ENCODE measurements at places on chromosomes 7 and 10. TPM values are rescaled to one million over a fixed set of nuclear protein-coding genes. Genes with fewer than 3 reads are reported as not detected.
A peak's percentile ranks its signal among the peaks of the same experiment; 100 is the strongest.

- no peak overlapping the region for H3K4me3 ChIP-seq
- H3K4me1 ChIP-seq = peaks cover 14% of the 10 kb centered on the region
- no peak for DNase-seq
- H3K27me3 ChIP-seq = no peaks in the 10 kb centered on the region
- H3K36me3 ChIP-seq = no peaks in the 10 kb centered on the region
- H3K27ac ChIP-seq = peak overlapping the region; percentile 34
Observed at GRCh38 chr7:77284005-77284404, 84.4 kb upstream of the FGL2 start.

- peaks cover 36% of the 10 kb centered on the region for H3K4me1 ChIP-seq
- no peak for DNase-seq
- H3K27me3 ChIP-seq = no peaks in the 10 kb centered on the region
- peak overlapping the region; percentile 84 for H3K27ac ChIP-seq
Observed at GRCh38 chr10:92142512-92142911, 148.4 kb downstream of the CPEB3 start.

DNA sequence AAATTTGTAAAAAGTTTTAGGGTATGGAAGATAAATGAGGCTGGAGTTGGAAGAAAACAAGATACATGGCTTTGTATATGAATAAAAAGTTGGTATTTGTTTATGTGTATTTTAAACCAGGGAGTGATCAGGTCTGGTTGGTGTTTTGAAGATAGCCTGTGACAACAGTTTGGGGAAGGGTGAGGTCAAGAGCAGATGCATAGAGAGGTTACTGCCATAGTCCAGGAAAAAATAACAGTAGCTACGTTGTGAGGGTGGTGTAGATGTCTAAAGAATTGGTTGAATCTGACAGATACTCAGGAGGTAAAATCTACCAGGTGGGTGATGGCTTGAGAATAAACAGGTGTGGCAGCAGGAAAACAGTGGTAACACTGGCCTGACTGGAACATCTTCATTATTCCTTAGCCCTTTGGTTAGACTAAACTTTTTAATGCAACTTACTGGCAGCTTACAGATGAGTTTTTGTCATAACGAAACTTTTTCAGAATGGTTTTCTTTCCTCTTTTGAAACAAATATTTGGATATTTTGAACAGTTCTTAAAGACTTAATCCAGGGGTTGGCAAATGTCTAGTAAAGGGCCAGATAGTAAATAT is 25.5 kb downstream of the ZNRF2 start:
- no peaks in the 10 kb centered on the region for H3K4me1 ChIP-seq
- DNase-seq = no peak
- no peaks in the 10 kb centered on the region for H3K27me3 ChIP-seq
- no peak overlapping the region for H3K27ac ChIP-seq
- H3K36me3 ChIP-seq = no peaks in the 10 kb centered on the region

- no peaks in the 10 kb centered on the region for H3K36me3 ChIP-seq
- no peaks in the 10 kb centered on the region for H3K4me1 ChIP-seq
- no peak for DNase-seq
- no peaks in the 10 kb centered on the region for H3K27me3 ChIP-seq
Observed at GRCh38 chr7:69670701-69671100, 72.4 kb downstream of the AUTS2 start.

DNA sequence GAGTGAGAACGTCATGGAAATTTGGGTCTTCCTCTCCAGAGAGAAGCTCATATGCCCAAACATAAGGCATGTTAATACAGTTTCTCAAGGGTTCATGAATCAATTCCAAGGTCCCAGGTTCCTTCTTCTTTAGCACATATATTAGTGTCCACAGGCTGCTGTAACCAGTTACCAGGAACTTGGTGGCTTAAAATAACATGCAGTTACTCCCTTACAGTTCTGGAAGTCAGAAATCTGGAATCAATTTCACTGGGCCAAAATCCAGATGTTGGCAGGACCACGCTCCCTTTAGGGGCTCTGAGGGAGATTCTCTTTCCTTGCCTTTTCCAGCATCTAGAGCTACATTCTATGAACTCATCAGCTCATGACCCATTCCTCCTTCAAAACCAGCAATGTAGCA is 64.8 kb downstream of the MRC1 start:
- no peak overlapping the region for H3K27ac ChIP-seq
- no peaks in the 10 kb centered on the region for H3K36me3 ChIP-seq
- H3K27me3 ChIP-seq = no peaks in the 10 kb centered on the region
- no peak overlapping the region for H3K4me3 ChIP-seq
- no peak for DNase-seq
- H3K4me1 ChIP-seq = no peaks in the 10 kb centered on the region

The AGR2 gene
- not detected for total RNA-seq

The POM121C gene
- total RNA-seq = 12.1 TPM

The ZNF853 gene
- 12.2 TPM for total RNA-seq

The RSPH10B2 gene
- not detected for total RNA-seq

The CUBN gene
- 6.8 TPM for total RNA-seq

GRCh38 chr10:125141860-125142484 is 18.4 kb downstream of the CTBP2 start:
- no peak overlapping the region for H3K27ac ChIP-seq
- H3K27me3 ChIP-seq = no peaks in the 10 kb centered on the region

DNA sequence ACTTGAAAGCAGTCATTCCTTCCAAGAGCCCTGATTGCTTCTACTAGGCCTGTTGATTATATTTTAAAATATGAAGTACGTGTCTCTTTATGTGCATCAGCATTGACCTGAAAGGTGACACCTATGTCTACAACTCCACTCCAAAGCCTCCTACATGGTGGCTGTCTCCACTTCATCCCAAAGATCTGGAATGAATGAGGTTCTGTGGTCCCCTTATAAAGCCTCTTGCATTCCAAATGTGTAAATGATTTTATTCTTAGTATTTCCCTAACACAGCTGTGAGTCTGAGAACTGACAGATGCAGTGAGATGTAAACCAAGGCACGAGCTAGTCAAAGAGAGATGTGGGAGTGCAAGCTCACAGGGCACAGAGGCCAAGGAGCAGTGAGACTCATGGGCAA is 176.0 kb upstream of the SVIL start:
- H3K36me3 ChIP-seq = no peaks in the 10 kb centered on the region
- H3K4me1 ChIP-seq = peaks cover 3% of the 10 kb centered on the region
- no peak for DNase-seq
- no peak overlapping the region for H3K4me3 ChIP-seq
- H3K27ac ChIP-seq = peak overlapping the region; percentile 93

GRCh38 chr7:99928188-99928587 is 1.2 kb downstream of the GJC3 start:
- no peak for DNase-seq
- no peaks in the 10 kb centered on the region for H3K27me3 ChIP-seq
- no peaks in the 10 kb centered on the region for H3K36me3 ChIP-seq
- no peak overlapping the region for H3K4me3 ChIP-seq

DNA sequence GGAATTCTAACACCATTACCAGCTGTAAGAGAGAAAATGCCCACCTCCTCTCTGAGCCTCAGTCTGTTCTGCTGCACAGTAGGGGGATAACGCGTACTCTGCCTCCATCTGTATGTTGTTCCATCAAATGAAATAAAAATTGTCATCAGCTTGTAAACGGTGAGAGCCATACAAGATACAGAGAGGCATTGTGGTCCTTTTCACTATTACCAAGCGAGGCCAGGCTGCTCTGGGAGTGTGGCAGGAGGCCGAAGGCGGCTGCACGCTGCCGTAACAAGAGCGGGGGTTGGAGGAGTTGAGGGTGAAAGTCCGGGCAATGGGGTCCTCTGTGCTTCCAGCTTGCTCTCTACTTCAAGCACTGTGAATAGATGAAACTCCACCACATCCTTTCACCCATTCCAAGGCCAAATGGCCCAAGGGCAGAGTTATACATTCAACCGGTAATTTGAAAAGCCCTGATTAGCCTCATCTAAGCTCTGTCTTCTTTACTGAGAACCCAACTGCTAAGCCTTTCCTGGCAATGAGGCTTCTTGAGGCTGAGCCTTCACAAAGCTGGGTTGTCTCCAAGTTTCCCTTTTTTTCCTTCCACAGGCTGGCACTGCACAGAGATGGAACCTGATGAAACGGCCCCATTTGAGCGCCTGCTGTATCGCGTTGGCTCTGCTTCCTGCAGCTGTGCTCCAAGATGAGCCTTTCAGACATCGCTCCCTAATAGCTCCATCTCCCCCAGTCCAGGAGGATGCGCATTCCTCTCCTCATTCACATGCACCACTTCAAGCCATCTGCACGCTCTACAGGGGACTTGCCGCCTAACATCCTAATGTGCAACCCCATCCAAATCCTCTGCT is 47.2 kb downstream of the PYROXD2 start:
- no peaks in the 10 kb centered on the region for H3K36me3 ChIP-seq
- DNase-seq = no peak
- no peak overlapping the region for H3K27ac ChIP-seq
- H3K4me3 ChIP-seq = no peak overlapping the region

The NEUROD6 gene
- total RNA-seq = not detected

DNA sequence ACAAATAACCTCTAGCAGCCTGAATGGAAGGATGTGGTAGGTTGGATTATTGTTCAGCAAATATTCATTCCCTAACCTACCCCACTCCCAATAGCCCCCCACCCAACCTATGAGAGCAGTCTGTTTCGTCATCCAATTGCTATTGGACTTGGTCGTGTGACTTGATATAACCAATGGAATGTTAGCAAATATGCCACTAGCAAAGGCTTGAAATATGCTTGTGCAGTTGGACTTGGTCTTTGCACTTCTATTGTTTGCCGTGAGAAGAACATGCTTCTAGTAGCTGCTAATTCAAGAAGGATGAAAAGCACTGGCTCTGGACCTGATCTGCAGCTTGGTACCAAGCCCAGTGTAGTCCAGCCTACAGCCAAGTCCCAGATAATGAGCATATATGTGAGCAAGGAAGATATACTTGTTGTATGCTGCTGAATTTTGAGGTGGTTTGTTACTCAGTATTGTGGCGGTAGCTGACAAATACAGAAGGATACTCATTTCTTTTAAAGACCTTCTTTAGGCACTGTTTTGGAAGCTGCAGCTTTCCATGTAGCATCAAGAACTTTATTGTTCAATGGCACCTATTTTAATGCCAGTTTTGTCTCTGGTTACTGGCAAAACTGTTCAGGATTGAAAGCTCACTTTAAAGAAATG is 180.4 kb downstream of the EXOC4 start:
- no peak overlapping the region for H3K27ac ChIP-seq
- H3K4me3 ChIP-seq = no peak overlapping the region
- H3K4me1 ChIP-seq = no peaks in the 10 kb centered on the region
- DNase-seq = no peak
- no peaks in the 10 kb centered on the region for H3K27me3 ChIP-seq
- H3K36me3 ChIP-seq = no peaks in the 10 kb centered on the region

DNA sequence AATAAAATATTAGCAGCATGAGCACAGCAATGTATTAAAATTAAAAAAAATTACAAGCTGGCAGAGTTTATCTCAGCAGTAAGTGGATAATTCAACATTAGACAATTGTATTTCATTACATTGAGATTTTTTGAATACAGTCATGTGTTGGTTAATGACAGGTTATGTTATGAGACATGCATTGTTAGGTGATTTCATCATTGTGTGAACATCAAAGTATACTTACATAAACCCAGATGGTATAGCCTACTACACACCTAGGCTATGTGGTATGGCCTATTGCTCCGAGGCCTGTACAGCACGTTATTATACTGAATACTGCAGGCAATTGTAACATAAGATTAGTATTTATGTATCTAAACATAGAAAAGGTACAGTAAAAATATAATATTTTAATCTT is 29.7 kb downstream of the CCDC6 start:
- H3K4me3 ChIP-seq = no peak overlapping the region
- peaks cover 32% of the 10 kb centered on the region for H3K4me1 ChIP-seq
- no peaks in the 10 kb centered on the region for H3K27me3 ChIP-seq
- H3K36me3 ChIP-seq = no peaks in the 10 kb centered on the region
- no peak for DNase-seq

- DNase-seq = no peak
- no peaks in the 10 kb centered on the region for H3K4me1 ChIP-seq
- no peaks in the 10 kb centered on the region for H3K27me3 ChIP-seq
- H3K27ac ChIP-seq = no peak overlapping the region
- no peaks in the 10 kb centered on the region for H3K36me3 ChIP-seq
Observed at GRCh38 chr7:105600720-105601550, 19.6 kb upstream of the EFCAB10 start.

All from ascending aorta (tissue), 2 donors.